SJCRH30 (cell line): ENCODE measurements at places on chromosomes 13 and 19. TPM values are rescaled to one million over a fixed set of nuclear protein-coding genes. Genes with fewer than 3 reads are reported as not detected.
A peak's percentile ranks its signal among the peaks of the same experiment; 100 is the strongest.

- peak; percentile 41 for DNase-seq
These were observed 265.2 kb upstream of the SGCG start for GRCh38 chr13:22915442-22916082.

- DNase-seq = no peak
These were observed 453.0 kb downstream of the SLITRK5 start for GRCh38 chr13:88124142-88124541.

- DNase-seq = no peak
These were observed 2.4 kb downstream of the PIK3R2 start for GRCh38 chr19:18155095-18156087.

Gene ZFR2
- not detected in 2 replicates for total RNA-seq

- DNase-seq = peak; percentile 16
These were observed 223.6 kb downstream of the GPC6 start for GRCh38 chr13:93450191-93450621.

DNA sequence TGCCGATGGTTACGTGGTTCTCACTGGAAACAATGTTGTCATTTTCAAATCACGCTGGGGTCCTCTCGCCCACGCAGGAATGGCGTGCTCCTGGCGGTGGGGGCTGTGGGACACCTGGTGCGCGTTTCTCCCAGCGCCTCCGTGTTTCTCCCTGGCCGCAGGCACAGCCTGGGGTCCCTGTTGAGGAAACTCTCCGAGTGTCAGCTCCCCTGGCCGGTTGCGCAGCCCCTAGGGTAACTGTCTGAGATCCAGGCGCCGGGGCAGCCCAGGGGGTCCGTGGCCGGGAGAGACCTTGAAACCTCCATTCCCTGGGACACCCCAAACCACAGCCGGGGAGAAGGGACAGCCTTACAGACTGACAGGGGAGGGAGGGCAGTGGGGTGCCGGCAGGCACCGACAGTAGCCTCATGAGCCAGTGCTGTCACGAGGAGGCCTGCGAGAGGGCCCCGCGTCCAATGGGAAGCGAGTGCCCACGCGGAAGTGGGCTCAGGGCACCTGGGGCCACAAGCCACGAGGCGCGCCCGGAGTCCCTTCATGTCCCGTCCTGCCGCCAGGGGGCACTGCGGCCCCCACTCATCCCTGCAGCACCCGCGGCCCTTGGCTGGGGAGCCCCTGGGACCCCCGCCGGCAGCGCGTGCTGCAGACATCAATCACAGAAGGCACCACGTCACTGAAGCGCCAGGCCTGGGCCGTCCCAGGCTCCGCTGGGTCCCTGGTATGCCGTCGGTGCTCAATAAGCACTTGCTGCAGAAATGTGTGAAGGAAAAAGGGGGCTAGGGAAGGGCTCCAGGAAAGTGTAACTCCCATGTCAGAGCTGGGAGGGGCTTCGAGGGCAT lies 9.5 kb downstream of the ADAMTSL5 start:
- DNase-seq = peak; percentile 70

DNA sequence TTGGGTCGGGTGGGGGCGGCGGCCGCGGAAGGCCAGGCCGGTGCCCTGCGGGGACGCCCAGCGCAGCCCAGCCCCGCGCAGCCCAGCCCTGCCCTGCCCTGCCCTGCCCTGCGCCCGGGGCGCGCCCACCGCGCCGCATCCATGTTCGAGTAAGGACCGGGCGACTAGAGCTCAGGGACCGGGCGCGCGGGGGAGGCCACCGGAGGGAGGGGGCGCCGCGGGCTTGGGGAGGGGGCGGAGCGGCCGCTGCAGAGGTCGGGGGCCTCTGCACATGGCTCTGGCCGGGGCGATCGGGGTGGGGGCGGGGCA lies 169 bp downstream of the GRAMD1A start:
- DNase-seq = no peak

- no peak for DNase-seq
These were observed 64.1 kb downstream of the DOCK9 start for GRCh38 chr13:98913741-98914140.

Gene CACNG7
- not detected in 2 replicates for total RNA-seq

- DNase-seq = peak; percentile 44
These were observed 17.1 kb upstream of the GPC5 start for GRCh38 chr13:91381371-91381770.
